Activated naive CD4-positive, alpha-beta T cell treated with anti-CD3 and anti-CD28 coated beads, Interleukin-2, amount 50 U/mL, for 16 hours (primary cell): ENCODE measurements at places on chromosomes 3 and 15.
A peak's percentile ranks its signal among the peaks of the same experiment; 100 is the strongest.

DNA sequence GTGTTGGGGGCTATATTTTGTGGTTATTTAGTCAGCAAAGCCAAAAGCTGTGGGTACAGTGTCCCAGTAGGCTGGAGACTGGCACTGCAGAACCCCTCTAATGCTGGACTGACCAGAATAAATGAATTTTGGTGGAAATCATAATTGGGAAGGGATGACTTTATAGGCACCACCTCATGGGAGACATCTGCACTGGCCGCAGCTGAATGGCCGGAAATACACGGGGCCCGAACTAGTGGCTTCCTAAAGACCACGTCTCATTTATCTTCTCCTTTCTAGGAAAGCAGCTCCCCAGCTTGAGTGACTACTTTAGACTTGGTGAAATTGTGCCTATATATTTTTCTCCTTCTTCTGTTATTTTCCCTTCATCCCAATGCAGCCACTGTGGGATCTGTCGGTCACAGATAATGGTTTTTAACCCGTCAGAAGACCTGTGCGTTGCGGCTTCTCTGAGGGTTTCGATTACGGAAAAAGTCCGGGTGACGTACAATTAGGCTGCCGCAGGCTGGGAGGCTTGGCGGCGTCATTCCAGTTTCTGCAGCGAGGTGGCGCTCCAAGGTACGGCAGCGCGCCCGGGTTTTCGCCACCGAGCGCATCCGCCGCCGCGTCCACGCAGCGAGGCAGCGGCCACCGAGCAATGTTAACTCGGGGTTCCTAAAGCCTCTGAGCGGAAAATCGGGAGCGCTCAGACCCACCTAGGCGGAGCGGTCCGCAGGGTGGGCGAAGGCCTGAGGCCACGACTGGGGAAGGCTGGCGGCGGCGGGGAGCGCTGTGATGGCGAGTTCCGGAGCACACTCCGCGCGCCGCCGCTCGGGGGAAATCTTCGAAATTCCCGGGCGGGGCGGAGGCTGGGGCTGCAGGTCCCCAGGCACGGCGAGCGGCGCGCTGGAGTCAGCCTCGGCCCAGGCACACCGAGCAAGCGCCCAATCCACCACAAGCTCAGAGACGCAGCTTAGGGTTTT lies 26.3 kb downstream of the NR2F2 start:
- peak; percentile 66 for DNase-seq

GRCh38 chr3:146342989-146343388 lies 92.1 kb upstream of the PLSCR4 start:
- DNase-seq = no peak

GRCh38 chr15:48451736-48452135 lies 120.5 kb downstream of the DUT start:
- no peak for DNase-seq

DNA sequence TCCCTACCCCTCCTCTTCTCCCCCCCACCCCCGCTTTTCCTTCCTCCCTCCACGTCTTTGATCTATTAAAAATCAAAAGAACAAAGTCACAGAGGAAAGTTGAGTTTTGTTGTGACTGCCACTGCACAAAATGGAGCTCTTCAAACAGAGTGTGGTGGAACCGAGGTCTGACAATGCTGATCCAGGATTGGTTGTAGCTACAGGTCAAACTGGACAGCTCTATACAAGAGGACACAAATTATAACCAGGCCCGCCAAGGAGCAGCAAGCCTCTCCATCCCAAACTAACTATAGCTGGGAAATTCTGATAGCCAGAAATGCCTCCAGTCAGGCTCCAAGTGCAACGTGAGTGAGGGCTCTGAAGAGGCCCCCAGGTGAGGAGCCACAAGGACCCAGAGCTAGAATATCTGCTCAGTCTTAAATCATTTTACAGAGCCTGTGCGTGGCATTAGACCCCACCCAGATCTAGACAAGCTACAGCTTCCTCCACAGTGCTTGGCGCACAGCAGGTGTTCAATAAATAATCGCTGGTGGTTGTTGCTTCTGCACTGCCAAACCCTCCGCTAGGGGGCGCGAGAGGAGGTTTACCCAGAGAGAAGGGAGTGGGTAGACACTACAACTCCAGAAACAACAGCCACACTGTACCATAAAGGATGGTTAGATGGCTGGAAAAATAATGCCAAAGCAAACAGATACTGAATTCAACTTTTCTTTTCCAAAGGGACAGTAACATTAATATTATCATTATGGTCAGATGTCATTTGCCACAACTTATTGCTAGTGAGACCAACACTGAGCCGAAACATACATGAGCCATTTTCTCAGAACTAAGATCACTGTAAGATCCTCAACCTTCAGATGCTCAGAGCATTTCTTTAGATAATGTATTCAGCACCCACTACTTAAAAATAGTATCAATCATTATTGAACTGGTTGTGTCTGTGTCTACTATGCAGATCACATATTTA lies 44.6 kb downstream of the ZIC4 start:
- no peak for DNase-seq

DNA sequence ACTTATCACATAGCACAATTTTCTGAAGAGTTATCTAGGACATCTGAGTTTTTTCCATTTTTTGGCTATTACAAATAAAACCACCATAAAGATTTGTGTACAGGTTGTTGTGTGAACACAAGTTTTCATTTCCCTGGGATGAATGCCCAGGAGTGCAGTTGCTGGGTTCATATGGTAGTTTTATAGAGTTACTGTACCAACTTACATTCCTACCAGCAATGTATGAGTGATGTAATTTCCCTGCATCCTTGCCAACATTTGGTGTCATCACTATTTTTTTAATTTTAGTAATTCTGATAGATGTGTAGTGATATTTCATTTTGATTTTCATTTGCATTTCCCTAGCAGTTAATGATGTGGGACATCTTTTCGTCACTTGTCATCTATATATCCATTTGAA lies 20.5 kb downstream of the FILIP1L start:
- no peak for DNase-seq

DNA sequence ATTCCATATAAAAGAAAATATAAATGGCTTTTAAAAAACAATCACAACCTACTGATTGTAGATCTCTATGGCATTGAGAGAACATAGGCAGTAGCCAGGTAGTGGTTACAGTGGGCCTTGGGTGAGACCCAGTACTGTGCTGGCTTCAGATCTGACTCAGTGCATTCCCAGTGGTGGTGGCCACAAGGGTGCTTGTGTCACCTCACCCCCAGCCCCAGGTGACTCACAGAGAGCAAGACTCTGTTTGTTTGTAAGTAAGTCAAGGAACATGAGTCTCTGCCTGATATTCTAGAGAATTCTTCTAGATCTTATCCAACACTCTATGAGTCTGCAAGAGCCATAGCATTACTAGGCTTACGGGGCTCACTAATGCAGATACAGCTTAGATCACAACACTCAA lies 118.8 kb upstream of the AZI2 start:
- no peak for DNase-seq

GRCh38 chr3:40099871-40100270 lies 209.6 kb upstream of the EIF1B start:
- no peak for DNase-seq

DNA sequence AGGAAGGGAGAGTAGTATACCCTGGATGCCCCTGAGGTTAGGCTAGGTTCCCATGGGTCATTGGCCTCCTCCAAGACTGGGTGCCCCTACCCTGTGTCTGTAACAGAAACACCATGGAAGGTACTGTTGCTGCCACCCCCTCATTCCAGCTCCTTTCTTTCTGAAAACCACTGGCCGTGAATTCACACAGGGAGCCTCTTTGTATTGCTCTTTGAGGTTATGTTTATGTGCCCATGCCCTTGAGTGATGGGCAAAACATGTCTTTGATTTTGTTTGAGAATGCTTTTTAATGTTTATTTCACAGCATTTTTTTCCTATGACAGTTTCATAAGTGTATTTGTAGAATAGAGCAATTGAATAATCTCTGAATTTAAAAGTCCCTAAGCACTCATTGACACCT lies 79.7 kb downstream of the RARB start:
- no peak for DNase-seq

GRCh38 chr3:50230794-50231125 lies 5.2 kb upstream of the GNAI2 start:
- DNase-seq = no peak

- DNase-seq = no peak
Observed at GRCh38 chr3:192061426-192061825, 600.5 kb downstream of the PYDC2 start.
